MM.1S (cell line): ENCODE measurements at places on chromosomes 13 and 19.

DNA sequence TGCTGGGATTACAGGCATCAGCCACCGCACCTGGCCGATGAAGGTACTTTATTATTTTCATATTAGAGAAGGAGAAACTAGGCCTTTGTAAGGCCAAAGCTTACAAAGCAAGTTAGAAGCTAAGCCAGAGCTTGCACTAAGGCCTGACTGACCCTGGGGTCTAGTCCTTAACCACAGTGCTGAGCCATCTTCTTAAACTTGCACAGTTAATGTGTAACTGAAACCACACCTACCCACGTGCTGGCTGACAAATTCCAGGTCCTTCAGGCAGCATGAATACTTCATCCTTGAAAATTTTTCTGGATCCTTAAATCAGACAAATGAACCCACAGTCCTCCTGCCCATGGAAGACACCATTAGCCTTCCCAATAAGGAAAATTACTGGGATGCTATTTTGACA is 880.6 kb downstream of the UQCRFS1 start:
- H3K27me3 ChIP-seq, result no peaks in the 10 kb centered on the region
- no peaks in the 10 kb centered on the region for H3K4me1 ChIP-seq
- no peak overlapping the region for H3K27ac ChIP-seq
- H3K4me3 ChIP-seq, result no peak overlapping the region
- no peaks in the 10 kb centered on the region for H3K36me3 ChIP-seq
- DNase-seq, result no peak

GRCh38 chr13:95301968-95302393 is 730 bp upstream of the ABCC4 start:
- peak overlapping the region; percentile 67 for H3K4me3 ChIP-seq
- peak; percentile 10 for DNase-seq
- H3K27ac ChIP-seq, result no peak overlapping the region
- no peaks in the 10 kb centered on the region for H3K36me3 ChIP-seq
- H3K4me1 ChIP-seq, result peaks cover 9% of the 10 kb centered on the region; the same call in 1 of the 2 replicates

GRCh38 chr13:24512197-24512907 is at the start of gene PARP4:
Gene PARP4, minus strand, starts transcription at chr13:24512778. Its CDS starts 9,002 bp downstream, at chr13:24503776.
- H3K36me3 ChIP-seq, result no peaks in the 10 kb centered on the region
- no peaks in the 10 kb centered on the region for H3K27me3 ChIP-seq
- H3K27ac ChIP-seq, result peak within 1 kb of the TSS; percentile 72; the same call in 1 of the 2 replicates
- DNase-seq, result peak; percentile 67

- H3K4me1 ChIP-seq, result no peaks in the 10 kb centered on the region
- no peaks in the 10 kb centered on the region for H3K36me3 ChIP-seq
- no peak overlapping the region for H3K4me3 ChIP-seq
- no peak for DNase-seq
- no peak overlapping the region for H3K27ac ChIP-seq
Observed at GRCh38 chr19:48565090-48565489, 13.1 kb downstream of the SULT2B1 start.

DNA sequence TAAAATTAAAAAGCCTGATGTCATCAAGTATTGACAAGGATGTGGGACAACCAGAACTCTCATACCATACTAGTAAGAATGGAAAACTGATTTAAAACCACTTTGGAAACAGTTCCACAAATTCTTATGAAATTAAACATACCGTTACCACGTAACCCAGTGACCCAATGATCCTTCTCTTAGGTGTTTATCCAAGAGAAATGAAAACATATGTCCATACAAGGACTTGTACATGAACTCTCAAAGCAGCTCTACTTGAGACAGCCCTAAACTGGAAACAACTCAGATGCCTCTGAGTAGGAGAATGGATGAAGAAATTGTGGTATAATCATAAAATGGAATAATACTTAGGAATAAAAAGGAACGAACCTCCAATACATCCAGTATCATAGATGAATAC is 27.6 kb downstream of the SLC6A16 start:
- H3K4me1 ChIP-seq, result no peaks in the 10 kb centered on the region
- no peak overlapping the region for H3K4me3 ChIP-seq
- no peaks in the 10 kb centered on the region for H3K36me3 ChIP-seq
- H3K27me3 ChIP-seq, result peaks cover 29% of the 10 kb centered on the region
- no peak for DNase-seq

DNA sequence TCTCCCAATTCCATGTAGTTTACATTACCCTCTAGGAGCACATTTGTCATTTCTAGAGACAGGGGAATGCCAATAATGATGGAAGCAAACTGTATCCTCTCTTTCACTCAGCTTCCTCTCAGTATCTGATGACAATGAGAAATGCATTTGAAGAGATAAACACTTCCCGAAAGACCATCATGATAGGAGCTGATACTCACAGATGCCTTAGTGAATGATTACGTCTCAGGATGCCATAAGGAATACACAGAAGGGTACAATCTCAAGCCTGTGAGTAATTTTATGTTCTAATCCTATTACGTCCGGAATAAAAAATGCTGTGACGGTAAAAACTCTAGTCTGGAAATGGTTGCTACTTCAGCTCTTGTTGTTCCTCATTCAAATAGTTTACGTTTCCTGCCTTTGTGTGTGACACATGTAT is 663.8 kb upstream of the MIR17HG start:
- DNase-seq, result no peak
- no peak overlapping the region for H3K27ac ChIP-seq
- H3K4me3 ChIP-seq, result no peak overlapping the region
- no peaks in the 10 kb centered on the region for H3K27me3 ChIP-seq
- H3K4me1 ChIP-seq, result no peaks in the 10 kb centered on the region

GRCh38 chr19:33376941-33377557 is 3.5 kb downstream of the CEBPG start:
- H3K4me3 ChIP-seq, result no peak overlapping the region
- H3K4me1 ChIP-seq, result peaks cover 4% of the 10 kb centered on the region; the same call in 1 of the 2 replicates
- no peak for DNase-seq
- H3K27me3 ChIP-seq, result no peaks in the 10 kb centered on the region
- H3K27ac ChIP-seq, result no peak overlapping the region

DNA sequence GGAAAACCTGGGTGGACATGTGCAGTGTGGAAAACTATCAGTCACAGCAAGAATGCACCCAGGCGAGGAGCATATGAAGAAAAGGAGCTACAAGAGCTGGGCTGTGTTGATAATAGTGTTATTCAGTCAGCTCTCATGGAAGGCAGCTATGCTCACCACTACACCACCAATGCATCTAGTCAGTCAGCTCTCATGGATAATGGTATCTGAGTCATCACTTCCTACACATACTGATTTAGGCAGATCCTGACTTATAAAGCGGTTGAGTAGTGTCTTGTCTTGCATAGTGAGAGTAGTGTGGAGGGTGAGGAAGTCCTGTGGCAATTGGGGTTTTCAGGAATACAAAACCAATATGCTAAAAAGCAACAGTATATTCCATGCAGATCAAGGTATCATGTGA is 9.1 kb upstream of the ZNF160 start:
- no peaks in the 10 kb centered on the region for H3K4me1 ChIP-seq
- DNase-seq, result no peak
- H3K27me3 ChIP-seq, result no peaks in the 10 kb centered on the region

- H3K4me1 ChIP-seq, result no peaks in the 10 kb centered on the region
- no peak overlapping the region for H3K27ac ChIP-seq
- H3K27me3 ChIP-seq, result no peaks in the 10 kb centered on the region
- no peak overlapping the region for H3K4me3 ChIP-seq
- no peaks in the 10 kb centered on the region for H3K36me3 ChIP-seq
Observed at GRCh38 chr13:103759361-103759760, 693.1 kb upstream of the SLC10A2 start.

GRCh38 chr13:49844181-49844580 is 51.7 kb upstream of the KPNA3 start:
- no peaks in the 10 kb centered on the region for H3K4me1 ChIP-seq
- H3K4me3 ChIP-seq, result no peak overlapping the region
- H3K36me3 ChIP-seq, result no peaks in the 10 kb centered on the region
- DNase-seq, result no peak

DNA sequence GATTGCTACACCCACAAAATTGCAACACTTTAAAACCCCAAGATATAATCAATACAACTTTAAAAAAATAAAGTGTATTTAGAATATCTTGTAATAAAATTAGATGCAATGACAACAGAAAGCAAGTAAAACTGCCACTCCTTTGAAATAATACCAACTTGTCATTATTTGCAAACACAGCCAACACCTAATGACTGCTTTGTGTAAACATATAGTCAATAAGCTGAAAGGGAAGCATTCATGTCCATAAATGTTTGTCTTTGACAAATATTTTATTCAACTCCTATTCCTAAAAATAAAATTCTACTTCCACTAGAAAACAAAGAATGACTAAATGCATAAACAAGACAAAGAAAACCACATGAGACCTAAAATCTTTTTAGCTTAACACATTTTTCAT is 6.6 kb downstream of the SMAD9 start:
- no peak overlapping the region for H3K4me3 ChIP-seq
- no peaks in the 10 kb centered on the region for H3K36me3 ChIP-seq
- H3K27me3 ChIP-seq, result no peaks in the 10 kb centered on the region
- H3K4me1 ChIP-seq, result no peaks in the 10 kb centered on the region

DNA sequence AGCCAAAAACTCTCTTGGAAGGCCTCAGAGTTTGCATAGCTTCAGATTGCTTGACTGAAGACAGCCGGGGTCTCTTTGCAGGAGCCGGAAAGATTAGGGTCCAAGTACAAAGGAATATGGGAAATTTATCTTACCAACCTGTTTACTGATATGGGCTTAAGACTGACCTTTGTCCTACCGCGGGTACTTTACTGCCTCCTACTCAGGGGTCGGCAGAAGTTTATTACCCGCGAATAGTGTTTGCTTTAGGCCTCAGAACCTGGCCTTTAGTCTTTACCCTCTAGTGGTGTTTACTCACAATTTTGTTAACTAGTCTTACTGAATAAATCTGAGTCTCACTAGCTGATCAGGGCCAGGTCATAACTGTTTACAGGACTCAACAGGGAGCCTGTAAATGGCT is 765.4 kb upstream of the SPRY2 start:
- H3K4me3 ChIP-seq, result no peak overlapping the region
- H3K27me3 ChIP-seq, result no peaks in the 10 kb centered on the region
- DNase-seq, result no peak
- H3K4me1 ChIP-seq, result no peaks in the 10 kb centered on the region
- no peaks in the 10 kb centered on the region for H3K36me3 ChIP-seq

- H3K4me1 ChIP-seq, result no peaks in the 10 kb centered on the region
- no peaks in the 10 kb centered on the region for H3K36me3 ChIP-seq
- no peaks in the 10 kb centered on the region for H3K27me3 ChIP-seq
- H3K4me3 ChIP-seq, result no peak overlapping the region
Observed at GRCh38 chr13:33110386-33110712, 94.1 kb downstream of the KL start.

- H3K4me3 ChIP-seq, result no peak overlapping the region
- H3K36me3 ChIP-seq, result no peaks in the 10 kb centered on the region
- no peak overlapping the region for H3K27ac ChIP-seq
- peaks cover 27% of the 10 kb centered on the region; the same call in 1 of the 2 replicates for H3K4me1 ChIP-seq
Observed at GRCh38 chr13:27442071-27442647, 8.2 kb downstream of the MTIF3 start.

- no peaks in the 10 kb centered on the region for H3K27me3 ChIP-seq
- H3K4me3 ChIP-seq, result no peak overlapping the region
- H3K27ac ChIP-seq, result no peak overlapping the region
- H3K4me1 ChIP-seq, result no peaks in the 10 kb centered on the region
- no peaks in the 10 kb centered on the region for H3K36me3 ChIP-seq
Observed at GRCh38 chr13:95222733-95223018, 78.6 kb downstream of the ABCC4 start.

DNA sequence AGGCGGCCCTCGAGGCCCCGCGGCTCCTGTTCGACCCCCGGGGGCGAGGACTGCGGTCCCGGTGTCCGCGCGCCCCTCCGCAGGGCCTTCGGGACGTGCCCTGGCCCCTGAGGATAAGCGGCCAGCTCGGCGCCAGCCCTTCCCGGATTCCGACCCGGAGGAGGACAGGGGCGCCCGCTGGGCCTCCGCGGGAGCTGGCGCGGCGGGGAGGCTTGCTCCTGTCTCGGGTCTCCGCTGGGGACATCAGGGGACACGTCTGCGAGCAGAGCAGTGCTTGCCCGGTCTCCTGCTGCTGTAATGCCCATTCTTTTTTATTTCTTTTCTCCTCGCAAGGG is 829 bp downstream of the B3GLCT start:
- H3K27me3 ChIP-seq, result no peaks in the 10 kb centered on the region
- peak; percentile 18 for DNase-seq
- H3K27ac ChIP-seq, result peak overlapping the region; percentile 57; the same call in 1 of the 2 replicates
- no peaks in the 10 kb centered on the region for H3K4me1 ChIP-seq

GRCh38 chr13:66180836-66181235 is 1049.3 kb downstream of the PCDH9 start:
- H3K27ac ChIP-seq, result no peak overlapping the region
- no peaks in the 10 kb centered on the region for H3K36me3 ChIP-seq
- H3K4me3 ChIP-seq, result no peak overlapping the region
- no peaks in the 10 kb centered on the region for H3K4me1 ChIP-seq
- DNase-seq, result no peak

- no peak for DNase-seq
- H3K27me3 ChIP-seq, result no peaks in the 10 kb centered on the region
- no peak overlapping the region for H3K4me3 ChIP-seq
- no peak overlapping the region for H3K27ac ChIP-seq
Observed at GRCh38 chr13:79456051-79456450, 24.9 kb upstream of the NDFIP2 start.

DNA sequence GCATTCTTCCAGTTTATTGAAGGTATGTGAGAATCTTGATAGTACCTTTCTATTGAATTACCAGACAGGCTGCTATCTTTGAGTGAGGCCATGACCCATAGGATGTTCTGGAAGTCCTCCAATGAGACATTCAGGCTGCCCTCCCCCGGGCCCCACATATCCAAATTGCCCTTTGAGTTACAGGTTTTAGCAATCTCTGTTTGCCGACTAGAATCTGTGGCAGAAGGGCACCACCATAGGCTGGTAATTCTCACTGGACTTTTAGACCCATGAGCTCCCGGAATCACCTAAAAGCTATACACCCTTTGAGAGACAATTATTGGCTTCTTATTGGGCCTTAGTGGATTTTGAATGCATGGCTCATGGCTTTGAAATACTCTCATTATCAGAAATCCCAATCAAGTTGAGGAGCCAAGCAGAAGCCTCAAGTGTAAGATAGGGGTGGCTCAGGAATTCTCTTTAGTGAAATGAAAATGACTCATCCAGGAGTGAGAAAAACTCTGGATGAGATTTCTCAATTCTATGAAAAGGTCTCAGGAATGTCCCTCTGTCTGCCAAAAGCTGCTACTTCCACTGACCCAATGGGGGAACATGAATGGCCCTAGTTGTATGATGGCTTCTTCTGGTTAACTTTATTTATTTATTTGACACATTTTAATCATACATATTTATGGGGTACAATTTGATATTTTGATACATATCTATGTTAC is 172.1 kb upstream of the CSNK1A1L start:
- H3K36me3 ChIP-seq, result no peaks in the 10 kb centered on the region
- no peaks in the 10 kb centered on the region for H3K27me3 ChIP-seq
- H3K27ac ChIP-seq, result no peak overlapping the region
- H3K4me3 ChIP-seq, result no peak overlapping the region
